ENCODE measurements at places on chromosomes 7 and 10.

DNA sequence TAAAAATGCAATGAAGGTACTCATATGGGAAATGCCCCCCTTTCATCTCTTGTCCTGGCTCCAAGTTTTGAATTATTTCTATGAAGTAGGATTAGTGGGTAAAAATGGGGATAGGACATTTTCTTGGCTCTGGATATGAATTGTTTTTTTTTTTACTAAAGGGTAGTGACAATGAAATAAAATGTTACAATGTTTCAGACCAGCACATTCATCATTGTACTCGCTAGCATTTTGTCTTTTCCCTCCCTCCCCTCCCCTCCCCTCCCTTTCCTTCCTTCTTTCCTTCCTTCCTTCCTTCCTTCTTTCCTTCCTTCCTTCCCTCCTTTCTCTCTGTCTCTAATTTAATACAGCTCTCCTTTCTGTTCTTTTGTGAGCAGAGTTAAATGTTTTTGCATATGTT, 64.4 kb downstream of the CDK1 start:
- DNase-seq: no peak

- no peak for DNase-seq
Measured at GRCh38 chr10:77286531-77287508, 350.8 kb downstream of the KCNMA1 start.

DNA sequence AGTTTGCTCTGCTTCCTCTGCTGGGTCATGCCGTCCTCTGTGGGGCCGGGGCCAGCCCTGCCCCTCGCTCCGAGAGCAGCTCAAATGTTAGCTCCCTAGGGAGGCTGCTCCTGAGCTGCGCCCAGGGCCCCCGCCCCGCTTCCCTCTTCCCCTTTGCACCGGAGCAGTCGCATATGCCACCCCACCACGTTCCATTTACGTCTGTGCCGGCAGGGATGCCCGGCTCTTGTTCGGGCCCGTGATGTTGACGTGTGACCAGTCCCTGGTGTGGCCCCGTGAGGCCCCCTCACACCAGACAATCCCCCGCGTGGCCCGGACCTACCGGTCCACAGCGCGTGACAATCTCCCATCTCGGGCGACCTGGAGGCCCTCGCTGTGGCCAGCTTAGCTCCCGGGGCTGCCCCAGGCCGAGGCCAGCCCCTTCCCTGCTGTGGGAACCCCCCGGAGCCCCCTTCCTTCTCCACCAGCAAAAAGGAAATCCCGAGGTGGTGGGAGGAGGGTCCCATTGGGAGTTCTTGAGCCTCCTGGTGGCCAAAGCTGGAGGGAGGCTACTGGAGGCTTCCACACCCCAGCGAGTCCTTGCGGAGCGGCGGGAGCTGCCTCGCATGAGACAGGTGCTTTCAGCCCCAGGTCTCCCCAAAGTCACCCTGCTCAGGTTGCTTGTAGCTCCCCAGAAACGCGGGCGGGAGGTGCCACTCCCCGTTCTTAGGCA, 15.2 kb downstream of the FAM20C start:
- no peak for DNase-seq

DNA sequence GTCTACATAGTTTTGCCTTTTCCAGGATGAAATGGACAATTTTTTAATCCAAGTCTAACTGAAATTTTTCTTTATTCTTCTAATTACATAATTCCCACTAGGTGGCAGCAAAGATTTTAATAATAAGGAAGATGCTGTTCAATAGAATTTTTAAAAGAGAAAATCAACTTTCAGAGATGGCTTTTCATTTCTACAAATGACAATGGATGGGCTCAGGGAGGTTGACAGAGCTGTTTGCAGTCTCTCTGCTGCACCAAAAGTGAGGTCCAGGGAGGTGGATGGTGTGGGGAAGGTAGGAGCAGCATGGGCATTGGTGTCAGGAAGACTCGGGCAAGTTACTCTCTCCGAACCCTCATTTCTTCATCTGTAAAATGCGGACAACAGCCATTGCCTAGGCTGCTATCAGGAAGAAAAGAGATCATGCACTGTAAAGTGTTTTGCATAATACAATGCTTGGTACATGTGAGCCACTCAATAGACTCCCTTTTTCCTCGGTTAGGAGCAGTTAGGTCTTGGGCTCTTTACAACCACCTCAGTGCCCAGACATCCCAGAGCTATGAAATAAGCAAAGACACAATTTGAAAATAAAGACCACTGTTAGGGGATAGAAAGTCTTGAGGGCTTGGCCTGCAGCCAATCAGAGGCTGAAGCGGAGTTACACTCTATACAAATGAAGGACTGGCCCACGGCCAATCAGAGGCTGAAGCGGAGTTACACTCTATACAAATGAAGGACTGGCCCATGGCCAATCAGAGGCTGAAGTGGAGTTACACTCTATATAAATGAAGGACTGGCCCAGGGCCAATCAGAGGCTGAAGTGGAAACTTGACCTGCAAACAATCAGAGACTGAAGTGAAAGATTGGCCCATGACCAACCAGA, 107.1 kb downstream of the ABLIM1 start:
- no peak for DNase-seq

- DNase-seq: no peak
Measured at GRCh38 chr7:84583331-84583730, 388.7 kb upstream of the SEMA3A start.

GRCh38 chr10:71902351-71902750, 51.3 kb upstream of the PSAP start:
- DNase-seq: no peak

- no peak for DNase-seq
Measured at GRCh38 chr7:100247152-100247757, 27.5 kb downstream of the PVRIG start.

Measured in activated T-cell treated with anti-CD3 and anti-CD28 coated beads for 48 hours (primary cell).